SJCRH30 (cell line): ENCODE measurements at places on chromosomes 12 and 14. TPM values are rescaled to one million over a fixed set of nuclear protein-coding genes. Genes with fewer than 3 reads are reported as not detected.

DNA sequence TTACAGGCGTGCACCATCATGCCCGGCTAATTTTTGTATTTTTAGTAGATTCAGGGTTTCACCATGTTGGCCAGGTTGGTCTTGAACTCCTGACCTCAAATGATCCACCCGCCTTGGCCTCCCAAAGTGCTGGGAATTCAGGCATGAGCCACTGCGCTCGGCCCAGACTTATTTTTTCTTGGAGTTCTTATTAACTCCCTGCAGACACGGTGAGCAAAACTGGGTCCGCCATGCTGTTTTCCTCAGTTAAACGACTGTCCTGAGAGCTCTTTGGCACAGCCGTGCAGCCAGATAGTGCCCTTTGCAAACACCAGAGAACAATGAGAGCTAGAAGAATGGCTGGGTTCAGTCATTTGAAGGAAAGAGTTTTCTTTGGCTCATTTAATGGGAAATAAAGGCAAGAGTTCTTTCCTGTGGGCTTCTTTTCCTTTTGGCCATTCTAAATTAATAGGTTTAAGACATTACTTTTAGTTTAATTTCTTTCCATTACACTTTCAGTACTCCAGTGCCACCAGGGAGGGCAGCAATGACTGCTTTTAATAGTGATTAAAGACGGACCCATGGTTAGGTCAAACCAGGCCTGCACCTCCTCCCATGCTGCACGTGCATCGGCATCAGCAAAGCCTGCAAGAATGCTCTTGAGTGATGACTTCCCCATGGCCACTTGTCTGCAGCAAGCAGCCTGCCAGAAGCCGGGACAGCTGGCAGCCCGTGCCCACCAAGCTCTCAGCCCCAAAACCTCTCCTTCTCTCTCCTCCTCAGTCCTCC, 60.7 kb downstream of the VCPKMT start:
- peaks cover 2% of the 10 kb centered on the region for H3K4me1 ChIP-seq
- no peaks in the 10 kb centered on the region for H3K27me3 ChIP-seq
- no peak overlapping the region for H3K4me3 ChIP-seq
- no peak for DNase-seq
- no peak overlapping the region for H3K27ac ChIP-seq

GRCh38 chr14:76769636-76770292, 8.5 kb downstream of the VASH1 start:
- H3K4me3 ChIP-seq: no peak overlapping the region
- no peak for DNase-seq
- H3K4me1 ChIP-seq: no peaks in the 10 kb centered on the region

GRCh38 chr12:94254270-94254669, 105.9 kb downstream of the PLXNC1 start:
- H3K27ac ChIP-seq: no peak overlapping the region
- DNase-seq: no peak
- no peaks in the 10 kb centered on the region for H3K4me1 ChIP-seq
- no peak overlapping the region for H3K4me3 ChIP-seq
- H3K27me3 ChIP-seq: no peaks in the 10 kb centered on the region

- no peak overlapping the region for H3K27ac ChIP-seq
- H3K36me3 ChIP-seq: peaks cover 7% of the 10 kb centered on the region; the same call in 1 of the 2 replicates
Measured at GRCh38 chr12:118013283-118013682, 3.2 kb upstream of the RFC5 start.

DNA sequence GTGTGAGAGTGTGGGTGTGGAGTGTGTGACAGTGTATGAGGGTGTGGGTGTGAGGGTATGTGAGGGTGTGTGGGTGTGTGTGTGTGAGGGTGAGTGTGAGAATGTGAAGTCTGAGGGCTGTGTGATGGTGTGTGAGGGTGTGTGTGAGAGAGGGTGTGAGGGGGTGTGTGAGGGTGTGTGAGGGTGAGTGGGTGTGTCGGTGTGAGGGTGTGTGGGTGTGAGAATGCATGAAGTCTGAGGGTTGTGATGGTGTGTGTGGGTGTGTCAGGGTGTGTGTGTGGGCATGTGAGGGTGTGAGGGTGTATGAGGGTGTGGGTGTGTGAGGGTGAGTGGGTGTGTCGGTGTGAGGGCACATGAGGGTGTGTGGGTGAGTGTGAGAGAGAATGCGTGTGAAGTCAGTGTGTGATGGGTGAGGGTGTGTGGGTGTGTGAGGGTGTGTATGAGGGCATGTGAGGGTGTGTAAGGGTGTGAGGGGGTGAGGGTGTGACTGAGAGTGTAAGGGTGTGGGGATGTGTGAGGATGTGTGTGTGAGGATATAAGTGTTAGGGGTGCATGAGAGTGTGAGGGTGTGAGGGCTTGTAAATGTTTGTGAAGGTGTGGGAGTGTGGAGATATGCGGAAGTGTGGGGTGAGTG, 36.4 kb downstream of the TMEM121 start:
- no peaks in the 10 kb centered on the region for H3K36me3 ChIP-seq
- no peaks in the 10 kb centered on the region for H3K27me3 ChIP-seq
- no peaks in the 10 kb centered on the region for H3K4me1 ChIP-seq
- H3K4me3 ChIP-seq: no peak overlapping the region
- no peak overlapping the region for H3K27ac ChIP-seq
- no peak for DNase-seq

DNA sequence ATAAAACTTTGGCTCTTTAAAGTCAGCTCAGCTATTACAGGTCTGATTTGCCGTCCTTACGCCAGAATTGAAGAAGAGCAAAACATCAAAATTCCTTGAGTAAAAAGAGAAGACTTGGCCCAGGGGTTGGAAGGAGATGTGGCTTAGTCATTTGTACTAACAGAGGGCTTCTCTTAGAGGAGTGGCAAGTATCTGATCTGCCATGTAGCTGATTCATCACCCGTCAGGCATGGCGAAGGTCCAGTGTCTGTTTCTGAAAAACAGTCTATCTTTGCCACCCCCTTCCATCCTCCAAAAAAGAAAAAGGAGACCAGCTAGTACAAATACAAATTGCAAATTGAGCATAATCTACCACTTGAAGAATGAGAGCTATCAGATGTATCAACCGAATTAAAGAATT, 91.9 kb downstream of the RAD52 start:
- no peak overlapping the region for H3K4me3 ChIP-seq
- no peak for DNase-seq
- no peaks in the 10 kb centered on the region for H3K27me3 ChIP-seq
- no peaks in the 10 kb centered on the region; the same call in 1 of the 2 replicates for H3K4me1 ChIP-seq
- peaks cover 49% of the 10 kb centered on the region for H3K36me3 ChIP-seq

DNA sequence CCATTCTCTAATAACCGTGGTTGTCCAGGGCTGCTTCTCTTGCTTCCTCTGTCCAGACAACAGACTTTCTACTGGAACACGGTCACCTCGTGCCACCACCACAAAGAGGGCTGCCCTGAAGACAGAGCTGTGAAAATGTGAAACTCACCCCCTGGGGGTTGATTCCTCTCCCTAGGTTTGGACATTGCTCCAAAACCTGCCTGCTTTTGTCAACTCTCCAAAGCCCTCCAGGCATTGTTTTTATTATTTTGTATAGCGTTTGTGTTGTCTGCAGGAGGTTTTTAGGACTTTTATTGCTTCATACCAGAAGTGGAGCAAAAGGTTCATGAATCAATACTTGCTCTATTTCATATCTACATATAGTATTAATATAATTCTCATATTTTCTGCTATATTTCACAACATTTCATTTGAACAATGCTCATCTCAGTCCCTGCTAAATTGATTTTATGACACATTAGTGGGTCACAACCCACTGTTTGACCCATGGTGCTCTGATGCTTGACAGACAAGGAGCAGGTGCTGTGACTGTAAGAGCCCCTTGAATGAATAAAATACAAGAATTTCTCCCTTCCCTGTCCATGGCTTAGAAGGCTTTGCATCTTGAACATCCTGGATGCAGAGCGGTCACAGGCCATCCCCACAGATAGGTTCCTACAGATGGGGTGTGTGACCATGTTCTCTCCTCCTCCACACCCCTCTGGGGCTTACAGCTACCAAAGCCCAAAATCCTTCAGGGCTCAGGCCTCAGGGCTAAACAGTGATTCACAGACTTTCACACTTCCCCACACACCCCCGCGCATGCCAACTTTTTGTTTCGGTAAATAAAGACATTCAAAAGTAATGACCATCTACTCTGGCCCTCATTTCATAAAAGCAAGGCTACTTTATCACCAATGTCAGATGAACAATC, 20.6 kb upstream of the EML1 start:
- no peaks in the 10 kb centered on the region for H3K36me3 ChIP-seq
- H3K4me1 ChIP-seq: peaks cover 47% of the 10 kb centered on the region
- peak; percentile 83 for DNase-seq
- H3K27ac ChIP-seq: peak overlapping the region; percentile 60
- peak overlapping the region; percentile 53 for H3K4me3 ChIP-seq

DNA sequence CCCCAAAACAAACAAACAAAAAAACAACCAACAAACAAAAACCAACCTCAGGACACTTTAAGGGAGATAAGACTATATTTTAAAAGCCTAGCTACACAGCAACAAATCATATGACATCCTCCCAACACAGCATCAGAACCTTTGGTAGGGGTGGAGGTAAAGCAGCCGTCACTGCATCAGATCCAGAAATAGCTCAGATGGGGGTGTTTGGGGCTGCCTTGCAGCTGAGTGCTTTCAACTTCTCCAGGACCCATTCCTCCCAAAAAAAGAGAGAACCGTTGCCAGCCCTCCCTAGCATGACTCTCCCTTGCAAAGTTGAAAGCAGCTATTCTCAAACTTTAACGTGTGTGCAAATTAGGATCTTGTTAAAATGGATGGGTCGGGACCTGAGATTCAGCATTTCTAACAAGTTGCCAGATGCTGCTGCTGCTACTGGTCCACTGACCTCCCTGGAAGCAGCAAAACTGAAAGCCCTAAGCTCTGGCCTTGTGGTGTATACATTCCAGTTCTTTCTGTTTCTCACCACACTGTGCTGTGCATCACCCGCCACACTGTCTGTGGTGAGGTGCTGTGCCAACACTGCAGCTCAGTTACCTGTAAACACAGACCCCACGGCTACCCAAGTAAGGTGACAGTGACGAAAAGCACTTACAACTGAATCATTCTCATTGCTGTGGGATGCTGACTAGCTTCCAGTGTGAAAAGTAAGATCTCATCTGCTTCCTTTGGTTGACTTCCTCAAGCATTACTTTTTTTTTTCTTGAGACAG, 54.0 kb downstream of the SLC38A1 start:
- no peak overlapping the region for H3K27ac ChIP-seq
- no peak for DNase-seq
- peaks cover 53% of the 10 kb centered on the region for H3K36me3 ChIP-seq
- H3K4me3 ChIP-seq: no peak overlapping the region
- peaks cover 25% of the 10 kb centered on the region for H3K4me1 ChIP-seq

DNA sequence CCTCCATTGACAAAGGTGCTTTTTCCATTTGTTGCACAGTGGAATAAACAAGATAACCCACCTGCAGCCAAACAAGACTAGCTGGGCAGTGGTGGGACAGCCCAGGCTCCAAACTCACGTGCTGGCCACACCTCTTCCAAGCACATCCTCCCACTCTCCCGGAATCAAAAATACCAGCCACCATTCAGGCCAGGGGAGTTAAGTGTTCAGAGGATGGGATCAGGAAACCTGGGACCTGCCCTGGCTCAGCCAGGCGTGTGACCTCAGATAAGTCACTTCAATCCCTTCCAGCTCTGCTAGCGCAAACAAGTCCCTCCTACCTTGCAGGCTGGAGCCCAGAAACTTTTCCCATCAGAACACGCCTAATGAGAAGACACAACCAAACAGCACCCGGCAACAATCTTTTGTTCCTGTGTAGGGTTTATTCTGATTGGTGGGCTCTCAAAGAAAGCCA, 43.3 kb downstream of the ACTN1 start:
- no peaks in the 10 kb centered on the region for H3K27me3 ChIP-seq
- peaks cover 19% of the 10 kb centered on the region for H3K4me1 ChIP-seq
- no peak overlapping the region for H3K27ac ChIP-seq
- no peak for DNase-seq
- H3K36me3 ChIP-seq: peaks cover 5% of the 10 kb centered on the region
- no peak overlapping the region for H3K4me3 ChIP-seq

DNA sequence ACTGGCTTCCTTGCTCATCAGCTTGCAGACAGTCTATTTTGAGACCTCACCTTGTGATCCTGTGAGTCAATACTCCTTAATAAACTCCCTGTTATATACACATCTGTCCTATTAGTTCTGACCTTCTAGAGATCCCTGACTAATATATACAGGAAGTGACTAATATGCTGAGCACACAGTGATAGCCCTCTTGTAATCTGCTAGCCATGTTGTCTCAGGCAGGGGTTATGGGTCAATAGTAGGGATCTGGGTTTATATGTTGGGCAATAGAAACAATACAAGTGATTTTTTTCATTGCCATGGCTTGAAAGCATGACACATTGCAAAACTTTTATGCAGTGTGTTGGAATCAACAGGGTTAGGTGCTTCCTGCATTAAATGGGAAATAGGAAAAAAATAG, 562.2 kb downstream of the GALC start:
- H3K4me3 ChIP-seq: no peak overlapping the region
- H3K4me1 ChIP-seq: no peaks in the 10 kb centered on the region
- DNase-seq: no peak
- H3K27me3 ChIP-seq: no peaks in the 10 kb centered on the region

GRCh38 chr12:112870267-112870980, 36.3 kb upstream of the OAS1 start:
- no peak overlapping the region for H3K27ac ChIP-seq
- H3K4me3 ChIP-seq: no peak overlapping the region
- 0 out of 2 replicates have a peak, but pooled peaks cover 2% of the 10 kb centered on the region for H3K27me3 ChIP-seq
- H3K36me3 ChIP-seq: no peaks in the 10 kb centered on the region
- H3K4me1 ChIP-seq: no peaks in the 10 kb centered on the region

- H3K27ac ChIP-seq: no peak overlapping the region
- no peak overlapping the region for H3K4me3 ChIP-seq
- H3K36me3 ChIP-seq: no peaks in the 10 kb centered on the region
Measured at GRCh38 chr14:28879573-28879996, 113.0 kb downstream of the FOXG1 start.

DNA sequence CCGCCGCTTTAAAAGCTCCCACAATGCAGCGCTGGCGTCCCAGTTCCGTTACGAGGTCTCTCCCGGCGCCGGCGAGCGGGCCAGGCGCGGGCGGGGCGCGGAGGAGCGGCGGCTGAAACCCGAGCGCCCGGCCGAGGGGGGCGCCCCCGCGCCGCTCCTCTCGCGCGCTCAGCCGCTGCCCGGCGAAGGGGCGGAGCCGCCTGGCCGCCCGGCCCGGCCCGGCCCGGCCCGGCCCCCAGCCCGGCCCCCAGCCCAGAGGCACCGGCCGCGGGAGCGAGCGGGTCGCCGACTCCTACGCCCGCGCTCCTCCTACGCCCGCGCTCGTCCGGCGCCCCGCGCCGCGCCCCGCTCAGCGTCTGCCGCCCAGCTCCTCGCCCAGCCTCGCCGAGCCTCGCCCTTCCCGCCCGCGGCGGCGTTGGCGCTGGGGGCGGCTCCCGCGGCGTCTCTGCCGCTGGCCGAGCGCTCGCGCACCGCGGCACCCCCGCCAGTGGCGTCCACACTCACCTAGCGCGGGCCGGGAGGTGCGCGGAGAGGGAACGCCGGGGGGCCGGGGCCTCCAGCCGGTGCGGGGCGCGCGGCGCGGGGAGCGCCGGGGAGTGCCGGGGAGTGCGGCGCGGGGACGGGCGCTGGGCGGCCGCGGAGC, at the start of gene RASSF8:
Gene RASSF8 (plus strand): TSS at position 255 of the 643 bp plus-strand sequence. CDS start 96,662 bp downstream, outside the sequence.
- H3K27me3 ChIP-seq: no peaks in the 10 kb centered on the region
- DNase-seq: peak; percentile 78
- no peaks in the 10 kb centered on the region for H3K36me3 ChIP-seq
- peak within 1 kb of the TSS; percentile 77 for H3K27ac ChIP-seq

GRCh38 chr12:49671031-49671765, 36.0 kb downstream of the FMNL3 start:
- no peak for DNase-seq
- H3K27ac ChIP-seq: no peak overlapping the region
- no peak overlapping the region for H3K4me3 ChIP-seq
- no peaks in the 10 kb centered on the region for H3K36me3 ChIP-seq

ACSM4 gene
- total RNA-seq: not detected in 2 replicates

RFX4 gene
- total RNA-seq: 0.40 and 0.56 TPM in 2 replicates

LGALS3 gene
- total RNA-seq: 1.9 and 2.0 TPM in 2 replicates

CLEC2B gene
- total RNA-seq: not detected in 2 replicates

TAS2R14 gene
- total RNA-seq: 1.4 and 2.8 TPM in 2 replicates
